SK-N-SH treated with all-trans-retinoic acid at 6 μM for 48 hours (cell line): ENCODE measurements at places on chromosomes 16 and 17.
A peak's percentile ranks its signal among the peaks of the same experiment; 100 is the strongest.

- ATAC-seq = peak; percentile 54; the same call in 2 of the 3 replicates
Observed at GRCh38 chr17:52383493-52384100, 225.1 kb upstream of the CA10 start.

DNA sequence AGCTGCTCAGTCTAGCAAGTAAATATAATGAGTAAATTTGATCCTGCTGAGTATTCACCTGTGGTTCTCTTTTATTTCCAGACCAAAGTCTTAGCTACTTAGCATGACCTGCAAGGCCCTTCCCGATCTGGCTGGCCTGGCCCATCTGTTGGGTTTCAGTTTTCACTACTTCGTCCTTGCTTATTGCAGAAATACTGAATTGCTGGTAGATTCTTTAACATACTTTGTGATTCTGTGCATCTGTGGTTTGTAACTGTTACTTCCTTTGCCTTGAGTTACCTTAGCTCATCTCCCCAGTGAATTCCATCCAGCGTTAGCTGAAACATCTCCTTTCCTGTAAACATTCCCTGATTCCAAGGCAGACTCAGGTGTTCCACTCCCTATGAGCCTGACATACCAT lies 131.1 kb downstream of the PHKB start:
- ATAC-seq = no peak

DNA sequence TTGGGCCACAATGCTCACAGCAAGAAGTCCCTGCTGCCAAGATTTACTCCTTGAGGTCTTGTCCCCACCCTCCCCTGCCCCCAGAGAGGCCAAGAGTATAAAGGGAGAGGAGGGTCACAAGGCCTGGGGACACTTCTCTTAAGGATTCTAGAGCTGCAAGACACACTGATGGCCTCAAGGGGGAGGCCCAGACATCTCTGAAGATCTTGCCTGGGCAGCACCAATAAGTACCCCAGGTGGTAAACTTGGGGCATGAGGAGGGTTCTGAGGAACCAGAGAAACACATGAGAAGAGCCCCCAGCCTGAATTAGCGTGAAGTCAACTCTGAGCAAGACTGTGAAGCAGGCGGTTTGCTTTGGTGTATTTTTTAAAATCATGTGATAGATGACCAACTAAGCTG lies 26.8 kb upstream of the MTMR4 start:
- peak; percentile 71 for ATAC-seq

GRCh38 chr16:89037261-89038152 lies 56.1 kb upstream of the ACSF3 start:
- ATAC-seq = peak; percentile 72

GRCh38 chr16:8949536-8950418 lies 13.9 kb downstream of the USP7 start:
- no peak for ATAC-seq

- no peak for ATAC-seq
Observed at GRCh38 chr16:77393955-77394354, 40.9 kb downstream of the ADAMTS18 start.

- ATAC-seq = no peak
Observed at GRCh38 chr17:9125722-9126121, 104.4 kb downstream of the NTN1 start.

DNA sequence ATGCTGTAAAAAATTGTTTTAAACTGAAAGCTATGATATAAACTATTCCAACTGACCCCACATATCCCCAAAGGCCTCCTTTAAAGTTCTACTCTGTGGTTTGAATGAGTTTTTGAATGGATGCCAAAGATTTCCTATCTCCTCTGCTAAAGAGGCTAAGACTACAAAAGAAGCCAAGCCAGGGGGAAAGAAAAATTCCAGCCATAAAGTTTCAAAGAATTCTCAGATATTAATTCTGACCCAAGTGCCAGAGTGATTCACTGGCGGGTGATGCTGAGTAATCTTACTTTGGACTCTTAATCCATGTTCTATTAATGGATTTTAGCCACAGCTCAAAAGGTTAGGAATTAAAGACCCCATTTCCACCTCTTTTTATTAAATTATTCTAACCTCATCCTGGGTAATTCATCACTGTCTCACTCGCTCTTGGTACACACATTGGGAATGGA lies 60.7 kb downstream of the HS3ST3A1 start:
- peak; percentile 73 for ATAC-seq

- no peak for ATAC-seq
Observed at GRCh38 chr16:882256-882655, 81.7 kb upstream of the GNG13 start.

- ATAC-seq = no peak
Observed at GRCh38 chr16:56604966-56605365, 3.4 kb upstream of the MT2A start.

DNA sequence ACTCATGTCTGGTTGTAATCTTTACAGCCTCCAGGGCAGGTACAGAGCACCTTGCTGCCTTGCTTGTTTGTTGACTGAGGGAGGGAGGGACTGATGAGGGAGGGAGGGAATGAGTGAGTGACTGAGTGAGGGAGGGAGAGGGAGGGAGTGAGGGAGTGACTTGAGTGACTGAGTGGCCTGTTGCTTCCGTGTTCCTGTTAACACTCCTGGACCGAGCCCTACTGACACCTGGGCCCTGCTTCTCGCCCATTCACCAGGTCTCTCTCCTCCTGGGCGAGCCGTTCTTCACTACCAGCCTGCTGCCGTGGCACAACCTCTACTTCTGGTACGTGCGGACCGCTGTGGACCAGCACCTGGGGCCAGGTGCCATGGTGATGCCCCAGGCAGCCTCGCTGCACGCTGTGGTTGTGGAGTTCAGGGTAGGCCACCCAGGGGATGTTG lies 41.2 kb downstream of the PRMT7 start:
- no peak for ATAC-seq

- peak; percentile 63 for ATAC-seq
Observed at GRCh38 chr17:82300707-82301270, 16.6 kb downstream of the CD7 start.
